Islet precursor cell (in vitro differentiated cells): ENCODE measurements at places on chromosomes 12 and 14.
A peak's percentile ranks its signal among the peaks of the same experiment; 100 is the strongest.

GRCh38 chr12:124823272-124823970 is 40.2 kb downstream of the SCARB1 start:
- no peak for DNase-seq

GRCh38 chr12:5305886-5306545 is 125.9 kb upstream of the NTF3 start:
- no peak for DNase-seq

DNA sequence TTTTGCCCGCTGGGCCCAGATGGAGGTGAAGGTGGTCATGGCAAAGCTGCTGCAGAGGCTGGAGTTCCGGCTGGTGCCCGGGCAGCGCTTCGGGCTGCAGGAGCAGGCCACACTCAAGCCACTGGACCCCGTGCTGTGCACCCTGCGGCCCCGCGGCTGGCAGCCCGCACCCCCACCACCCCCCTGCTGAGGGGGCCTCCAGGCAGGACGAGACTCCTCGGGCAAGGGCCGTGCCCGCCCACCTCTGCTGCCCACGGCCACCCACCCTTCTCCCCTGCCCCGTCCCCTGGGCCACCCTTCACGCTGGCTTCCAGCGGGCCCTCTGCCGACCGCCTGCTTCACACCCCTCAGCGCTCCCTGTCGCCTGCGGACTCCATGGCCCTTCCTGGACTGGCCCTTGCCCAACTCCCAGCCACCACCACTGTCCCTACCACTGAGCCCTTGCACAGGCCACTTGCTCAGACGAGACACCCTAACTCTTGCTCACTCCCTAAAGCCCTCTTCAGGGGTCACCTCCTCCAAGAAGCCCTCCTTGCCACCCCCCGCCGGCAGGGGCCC is 42.5 kb downstream of the CYP46A1 start:
- peak; percentile 44 for DNase-seq

DNA sequence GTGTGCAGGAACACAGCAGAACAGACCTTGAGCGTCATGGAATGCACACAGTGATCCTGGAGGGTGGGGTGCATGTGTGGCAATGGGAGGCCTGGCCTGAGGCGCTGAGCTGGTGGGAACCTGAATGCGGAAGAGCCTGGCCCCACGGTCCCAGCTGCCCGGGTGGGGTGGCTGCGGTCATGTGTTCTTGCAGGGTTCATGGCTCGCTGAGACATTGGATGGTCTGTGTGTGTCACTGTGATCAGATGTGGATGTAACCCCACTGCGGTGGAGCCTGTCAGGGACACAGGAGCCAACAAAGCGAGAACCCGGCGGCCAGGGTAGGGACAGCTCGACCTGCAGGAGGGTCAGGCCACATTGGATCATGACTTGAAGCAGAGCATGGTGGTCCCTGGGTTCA is 23.2 kb downstream of the MTA1 start:
- no peak for DNase-seq

- DNase-seq, result peak; percentile 94
These were observed 30.9 kb upstream of the EMP1 start for GRCh38 chr12:13165617-13166041.

DNA sequence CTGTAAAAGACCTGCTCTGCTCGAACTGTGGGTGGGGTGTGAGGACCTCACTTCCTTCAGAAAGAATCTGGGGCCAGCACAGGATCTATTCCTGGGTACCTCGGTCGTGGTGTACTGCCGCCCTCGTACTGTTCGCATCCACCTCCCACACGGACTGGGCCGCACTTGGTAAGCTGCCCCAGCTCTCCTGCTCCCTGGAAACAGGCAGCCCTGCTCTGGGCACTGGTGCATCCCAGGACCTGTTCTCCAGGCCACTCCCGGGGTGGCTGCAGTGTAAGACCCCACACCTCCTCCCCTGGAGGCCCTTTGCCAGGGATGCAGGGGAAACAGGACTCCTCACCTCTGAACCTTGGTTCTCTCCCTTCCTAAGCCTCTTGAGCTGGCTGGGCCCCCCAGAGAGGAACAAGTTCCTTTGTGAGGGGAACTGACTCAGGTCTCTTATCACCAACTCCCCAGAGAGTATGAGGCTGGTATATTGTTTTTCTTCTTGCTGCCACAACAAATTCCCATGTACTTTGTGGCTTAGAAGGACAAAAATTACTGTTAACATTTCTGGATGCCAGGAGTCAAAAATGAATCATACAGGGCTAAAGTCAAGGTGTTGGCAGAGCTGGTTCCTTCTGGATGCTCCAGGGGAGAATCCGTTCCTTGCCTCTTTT is 276.5 kb downstream of the NUAK1 start:
- no peak for DNase-seq

DNA sequence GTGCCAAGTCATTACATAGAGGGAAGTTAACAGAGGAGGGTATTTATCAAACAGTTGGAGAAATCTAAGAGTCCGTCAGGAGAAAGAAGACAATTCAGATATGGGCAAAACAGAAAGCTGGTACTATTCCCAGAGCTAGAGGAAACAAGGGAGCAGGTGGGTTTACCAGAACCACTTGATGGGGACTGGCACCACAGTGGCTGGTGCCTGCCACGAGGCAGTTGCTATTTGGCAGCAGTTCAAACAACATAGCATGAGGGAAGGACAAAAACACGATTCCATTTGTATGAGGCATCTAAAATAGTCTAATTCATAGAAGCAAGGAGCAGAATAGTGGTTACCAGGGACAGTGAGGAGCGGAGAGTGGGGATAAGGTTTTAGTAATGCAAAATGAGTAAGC is 24.6 kb upstream of the KLRD1 start:
- no peak for DNase-seq
